BJ (cell line): ENCODE measurements at places on chromosomes 6 and 20.

DNA sequence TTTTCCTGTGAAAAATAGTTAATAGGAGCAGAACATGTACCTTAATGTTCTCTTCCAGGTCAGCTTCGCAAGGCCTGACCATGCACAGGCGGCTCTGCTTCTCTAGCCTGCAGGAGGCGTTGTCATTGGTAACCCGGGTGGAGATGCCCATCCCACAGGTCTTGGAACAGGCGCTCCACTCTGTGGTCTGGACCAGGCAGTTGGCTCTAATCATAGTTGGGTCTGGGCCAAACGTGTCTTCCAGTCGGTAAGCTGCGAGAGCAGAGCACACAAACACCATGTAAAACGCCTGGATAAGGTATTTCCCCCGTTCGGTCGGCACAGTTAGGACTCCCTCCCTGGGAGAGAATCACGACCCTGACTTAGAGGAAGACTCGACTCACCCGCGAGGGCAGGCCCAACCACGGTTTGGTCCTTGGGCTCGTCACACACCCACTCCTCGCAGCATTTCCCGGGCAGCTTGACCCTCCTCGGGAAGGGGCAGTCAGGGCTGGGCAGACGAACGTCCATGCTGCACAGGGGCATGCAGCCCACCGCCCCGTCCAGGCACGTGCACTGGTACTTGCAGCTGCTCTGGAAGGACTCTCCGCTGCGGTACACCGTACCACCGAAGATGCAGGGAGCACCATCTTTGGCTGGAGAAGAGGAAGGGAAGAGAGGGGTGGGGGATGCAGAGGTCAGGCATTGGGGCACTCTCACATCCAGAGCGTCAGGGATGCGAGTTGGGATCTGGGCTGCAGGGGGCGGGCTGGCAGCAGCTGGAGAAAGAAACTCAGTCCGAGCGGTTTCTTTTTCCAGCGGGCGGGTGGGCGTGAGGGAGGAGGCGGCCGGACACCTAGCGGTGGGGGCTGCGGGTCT, 1.0 kb downstream of the CCN2 start:
- peak; percentile 42 for DNase-seq

DNA sequence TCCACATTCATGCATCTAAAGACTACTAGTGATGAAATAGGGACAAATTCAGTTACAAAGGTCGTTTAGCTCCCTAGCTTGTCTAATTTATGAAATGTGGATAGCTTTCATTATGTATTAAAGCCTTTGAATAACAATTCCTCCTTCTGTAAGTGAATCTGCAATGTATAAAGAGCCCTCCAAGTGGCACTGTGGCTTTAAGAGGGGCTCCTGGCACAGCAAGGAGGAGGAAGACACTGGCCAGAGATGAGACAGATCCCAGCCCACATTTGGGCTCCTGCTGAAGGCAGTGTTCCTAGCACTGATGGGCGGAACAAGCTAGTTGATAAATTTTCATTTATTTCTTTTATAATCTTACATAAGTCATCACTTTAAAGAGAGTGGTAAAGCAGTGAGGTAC, 17.6 kb upstream of the FUCA2 start:
- no peak for DNase-seq

DNA sequence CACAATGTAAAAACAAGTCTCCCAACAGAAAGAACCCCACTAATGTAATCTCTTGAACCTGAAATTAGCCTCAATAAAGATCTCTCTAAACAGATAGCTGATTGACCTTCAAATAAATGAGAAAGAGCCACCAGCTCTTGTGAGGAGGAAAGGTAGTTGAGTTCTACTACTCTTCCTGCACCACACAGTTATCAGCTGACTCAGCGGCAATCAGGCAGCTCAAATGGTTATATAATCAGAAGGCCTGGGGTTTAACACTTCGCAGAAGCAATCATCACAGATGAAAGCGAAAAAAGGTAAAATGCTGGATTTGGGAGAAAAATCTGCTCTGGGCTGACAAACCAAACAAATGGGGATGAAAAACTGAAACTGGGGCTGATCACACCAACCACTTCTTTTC, 91.8 kb downstream of the CHD6 start:
- no peak for DNase-seq

DNA sequence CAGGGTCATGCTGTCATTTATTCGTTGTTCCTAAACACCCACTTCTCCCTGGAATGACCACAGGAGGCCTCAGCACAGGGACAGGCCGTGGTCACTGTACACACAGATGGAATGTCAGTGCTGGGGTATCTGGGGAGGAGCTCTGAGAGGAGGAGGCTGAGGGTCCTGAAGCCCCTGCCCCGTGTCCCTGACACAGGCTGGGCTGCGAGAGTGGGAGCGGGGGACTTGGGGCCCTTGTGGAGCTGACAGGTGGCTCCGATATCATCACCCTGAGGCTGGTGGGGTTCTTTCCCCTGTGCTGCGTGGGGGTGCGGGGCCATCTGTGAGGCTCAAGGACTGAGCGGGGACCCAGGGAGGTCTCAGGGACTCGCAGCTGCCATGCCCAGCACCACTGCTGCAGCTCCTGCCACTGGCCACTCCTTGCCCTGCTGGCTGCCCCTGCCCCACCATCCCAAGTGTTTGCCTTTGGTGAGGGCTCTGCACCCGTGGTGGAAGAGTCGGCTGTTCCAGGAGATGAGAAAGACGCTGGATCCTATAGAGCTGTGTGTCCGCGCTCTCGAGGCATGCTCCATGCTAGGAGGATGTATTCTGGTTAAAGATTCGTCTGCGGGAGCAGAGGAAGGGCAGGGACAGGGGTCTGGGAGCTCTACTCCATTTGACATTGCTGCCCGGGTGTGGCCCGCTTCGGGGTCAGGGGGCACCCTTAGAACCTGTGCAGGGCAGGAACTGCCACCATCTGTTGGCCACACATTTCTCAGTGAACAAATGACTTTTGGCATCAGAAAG, 18.9 kb downstream of the NPEPL1 start:
- no peak for DNase-seq

DNA sequence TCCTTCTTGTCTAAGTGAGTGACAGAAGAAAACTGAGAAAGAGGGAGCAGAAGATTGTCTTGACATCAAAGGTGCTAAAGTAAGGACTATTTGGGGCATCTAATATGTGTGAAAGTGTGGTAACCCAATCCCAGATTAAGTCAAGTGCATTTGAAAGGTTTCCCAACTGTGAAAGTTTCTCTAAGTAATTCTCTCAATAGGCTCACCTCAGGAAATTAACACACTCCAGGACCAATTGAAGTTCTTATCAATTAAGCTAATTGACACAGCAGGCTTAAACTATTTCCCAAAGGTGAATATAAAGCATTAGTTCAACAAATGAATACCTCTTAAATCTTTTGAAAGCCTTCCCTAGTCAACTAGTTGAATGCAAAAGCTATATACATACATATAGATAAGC, 212.8 kb upstream of the FUT9 start:
- no peak for DNase-seq

DNA sequence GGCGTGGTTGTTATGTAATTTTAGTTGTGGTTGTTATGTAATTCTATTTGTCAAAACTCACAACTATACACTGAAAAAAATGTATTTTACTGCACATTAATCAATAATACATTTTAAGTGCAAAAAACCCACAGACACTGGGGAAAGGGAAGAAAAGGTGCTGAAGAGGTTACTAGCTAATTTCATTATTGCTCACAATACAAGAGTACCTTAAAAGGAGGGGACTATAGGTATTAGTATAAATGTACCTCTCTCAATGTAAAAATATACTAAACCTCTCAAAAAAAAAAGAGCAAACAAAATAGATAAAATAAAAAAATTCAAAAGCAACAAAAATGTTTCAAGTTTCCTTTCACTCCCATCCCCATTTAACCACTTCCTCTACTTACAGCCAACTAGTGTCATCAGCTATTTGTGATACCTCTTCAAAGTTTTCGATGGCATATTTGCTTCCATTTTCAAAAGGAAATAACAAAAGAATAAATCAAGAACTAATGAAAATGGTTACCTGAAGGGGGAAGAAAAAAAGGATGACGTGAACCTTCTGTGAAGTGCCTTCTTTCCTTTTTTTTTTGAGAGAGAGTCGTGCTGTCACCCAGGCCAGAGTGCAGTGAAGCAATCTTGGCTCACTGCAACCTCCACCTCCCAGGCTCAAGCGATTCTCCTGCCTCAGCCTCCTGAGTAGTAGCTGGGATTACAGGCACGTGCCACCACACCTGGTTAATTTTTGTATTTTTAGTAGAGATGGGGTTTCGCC, 30.2 kb downstream of the RANBP9 start:
- no peak for DNase-seq

GRCh38 chr6:117206944-117207687, 58.2 kb upstream of the VGLL2 start:
- DNase-seq = no peak

DNA sequence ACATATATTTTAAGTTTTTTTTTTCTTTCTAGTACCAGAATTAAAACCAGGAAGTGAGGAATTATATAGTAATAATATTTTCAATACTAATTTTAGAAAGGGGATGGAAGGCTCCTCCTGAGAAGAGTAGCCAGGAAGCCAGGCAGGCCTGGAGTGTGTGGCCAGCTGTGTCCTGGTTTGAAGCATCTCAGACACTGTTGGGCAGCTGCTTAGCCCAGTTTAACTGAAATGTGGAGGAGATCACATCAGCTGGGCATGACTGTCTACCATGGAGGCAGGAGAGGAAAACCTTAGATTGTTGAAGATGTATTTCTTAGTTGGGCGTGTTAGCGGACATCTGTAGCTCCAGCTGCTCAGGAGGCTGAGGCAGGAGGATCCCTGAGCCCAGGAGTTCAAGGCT, 142.2 kb downstream of the ARID1B start:
- no peak for DNase-seq

- DNase-seq = no peak
These were observed 689.7 kb upstream of the GJE1 start for GRCh38 chr6:141443032-141443431.

DNA sequence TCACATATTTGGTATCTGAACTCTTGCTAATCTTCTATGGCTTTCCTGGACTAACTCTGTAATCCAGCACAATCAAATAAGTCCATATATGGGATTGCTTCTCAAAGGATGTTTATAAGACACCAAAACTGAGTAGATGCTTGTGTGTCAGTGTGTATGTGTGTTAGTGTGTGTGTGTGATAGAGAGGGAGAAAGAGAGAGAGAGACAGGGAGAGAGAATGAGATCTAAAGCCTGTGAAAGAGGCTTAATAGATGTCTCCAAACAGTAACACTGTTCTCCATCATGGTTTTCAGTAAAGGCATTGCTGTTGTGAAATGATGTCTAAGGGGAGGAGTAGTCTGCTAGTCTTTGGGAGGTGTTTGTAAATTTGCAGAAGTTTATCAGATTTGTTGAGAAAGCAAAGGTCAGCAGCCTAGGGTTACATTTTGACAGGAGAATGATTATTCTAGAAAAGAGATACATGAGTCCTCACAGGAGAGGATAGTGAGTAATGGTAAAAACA, 73.9 kb upstream of the MLIP start:
- no peak for DNase-seq

DNA sequence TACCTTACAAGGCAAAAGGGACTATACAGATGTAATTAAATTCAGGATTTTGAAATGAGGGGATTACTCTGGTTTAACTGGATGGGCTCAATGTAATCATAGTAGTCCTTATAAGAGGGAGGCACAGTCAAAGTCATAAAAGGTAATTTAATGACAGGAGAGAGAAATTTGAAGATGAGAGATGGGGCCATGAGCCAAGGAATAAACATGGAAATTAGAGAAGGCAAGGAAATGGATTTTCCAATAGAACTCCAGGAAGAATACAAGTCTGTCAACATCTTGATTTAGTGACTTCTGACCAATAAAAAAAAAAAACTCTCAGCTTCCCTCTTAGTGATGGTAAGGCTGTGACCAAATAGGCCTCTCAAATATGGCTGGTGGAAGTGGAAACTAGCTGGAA, 101.9 kb upstream of the BEND3 start:
- DNase-seq = no peak

GRCh38 chr6:25700761-25701160, 48.7 kb downstream of the SCGN start:
- no peak for DNase-seq

GRCh38 chr20:24891546-24892393, 57.3 kb upstream of the CST7 start:
- DNase-seq = no peak

DNA sequence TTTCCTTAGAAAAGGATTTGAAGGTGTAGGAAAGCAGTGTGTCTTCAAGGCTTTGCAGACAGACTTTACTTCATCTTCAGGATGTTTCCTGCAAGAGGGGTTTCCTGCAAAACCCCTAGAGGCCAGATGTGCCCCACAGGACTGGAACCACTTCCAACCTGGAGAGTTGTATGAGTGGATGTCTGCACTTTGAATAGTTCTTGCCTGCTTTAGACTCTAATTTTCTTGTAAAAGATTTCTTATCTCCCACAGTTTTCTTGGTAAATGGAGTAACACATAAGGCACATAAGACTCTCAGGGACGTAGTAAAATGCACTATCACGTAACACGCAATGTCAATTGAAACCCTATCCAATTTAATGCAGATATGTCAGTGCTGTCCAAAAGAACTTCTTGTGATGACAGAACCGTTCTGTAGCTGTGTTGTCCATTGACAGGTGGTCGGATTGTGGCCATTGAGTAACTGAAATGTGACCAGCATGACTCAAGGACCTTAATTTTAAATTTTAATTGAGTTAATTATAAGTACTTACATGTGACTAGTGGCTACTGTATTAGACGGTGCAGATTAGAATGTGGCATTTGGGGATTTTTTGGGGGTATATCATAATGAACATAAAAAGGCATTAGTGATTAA, 118.7 kb downstream of the JARID2 start:
- DNase-seq = no peak

DNA sequence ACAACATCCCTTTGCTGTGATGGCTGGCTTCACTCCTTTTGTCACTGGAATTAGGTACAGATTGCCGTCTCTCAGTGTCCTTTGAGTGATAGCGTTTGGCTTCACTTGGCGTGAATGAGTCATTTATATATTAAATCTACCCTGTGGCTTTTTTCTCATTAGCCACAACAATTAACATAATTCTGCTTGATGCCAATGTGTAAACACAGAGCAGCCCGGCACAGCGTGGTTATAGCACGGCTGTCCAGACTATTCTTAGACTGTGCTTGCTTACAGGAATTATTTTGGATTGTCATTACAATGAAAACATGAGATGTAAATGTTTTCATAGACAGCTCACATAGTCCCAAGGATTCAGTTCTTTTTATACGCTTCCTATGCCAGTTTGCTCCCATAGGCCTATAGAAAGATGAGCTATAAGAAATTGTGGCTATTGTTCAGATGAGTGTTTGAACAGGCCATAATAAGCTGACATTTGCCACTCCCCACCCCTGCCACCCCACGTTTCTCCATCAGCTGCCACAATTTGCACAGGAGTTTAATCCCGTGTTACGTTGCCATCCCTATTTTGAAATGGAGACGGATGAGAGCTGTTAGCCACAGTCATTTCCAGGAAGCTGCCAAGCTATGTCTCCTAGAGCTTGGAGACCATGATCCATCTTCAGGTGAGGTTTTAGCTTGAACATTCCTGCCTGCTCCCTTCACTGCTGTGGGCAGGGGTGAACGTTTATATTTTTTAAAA, 65.9 kb downstream of the PPP1R14C start:
- no peak for DNase-seq
